ENCODE measurements at places on chromosomes 13 and 19. TPM values are rescaled to one million over a fixed set of nuclear protein-coding genes. Genes with fewer than 3 reads are reported as not detected.

Gene KLK2
- polyA plus RNA-seq: 0.21 TPM

Gene TMEM238
- 0.42 TPM for polyA plus RNA-seq

Gene LPAR6
- polyA plus RNA-seq: 47.9 TPM

Gene CEACAM20
- not detected for polyA plus RNA-seq

Gene KATNAL1
- 13.9 TPM for polyA plus RNA-seq

Gene LENG9
- 2.2 TPM for polyA plus RNA-seq

Gene SIGLEC5
- 0.48 TPM for polyA plus RNA-seq

Gene CFD
- polyA plus RNA-seq: 1.4 TPM

Gene SLITRK1
- polyA plus RNA-seq: 0.12 TPM

Gene HSPB6
- polyA plus RNA-seq: 21.5 TPM

Gene FFAR1
- polyA plus RNA-seq: 0.30 TPM

Gene KLK10
- 0.15 TPM for polyA plus RNA-seq

Gene NLRP5
- not detected for polyA plus RNA-seq

Gene ITM2B
- 1,693 TPM for polyA plus RNA-seq

Gene ZSCAN5B
- polyA plus RNA-seq: not detected

Gene WIZ
- 26.1 TPM for polyA plus RNA-seq

Gene FGF9
- polyA plus RNA-seq: 13.9 TPM

Gene PEX11G
- 5.4 TPM for polyA plus RNA-seq

Gene UNC13A
- 0.16 TPM for polyA plus RNA-seq

Gene FDX2
- 18.0 TPM for polyA plus RNA-seq

Gene ZNF723
- polyA plus RNA-seq: 0.10 TPM

Gene KIR2DL1
- polyA plus RNA-seq: not detected

Gene COL4A2
- 398 TPM for polyA plus RNA-seq

Gene HCST
- 3.2 TPM for polyA plus RNA-seq

Gene MLLT1
- polyA plus RNA-seq: 72.6 TPM

Gene OSCAR
- polyA plus RNA-seq: 0.20 TPM

Gene FCHO1
- polyA plus RNA-seq: 1.8 TPM

Gene LATS2
- 25.7 TPM for polyA plus RNA-seq

Gene ATXN8OS
- polyA plus RNA-seq: 0.32 TPM

All from right renal cortex interstitium (tissue), 3 donors.